Muscle of arm (tissue), 14 donors: ENCODE measurements at places on chromosomes 12 and 14.

GRCh38 chr14:90407230-90407629 is 10.4 kb downstream of the CALM1 start:
- no peak for DNase-seq

DNA sequence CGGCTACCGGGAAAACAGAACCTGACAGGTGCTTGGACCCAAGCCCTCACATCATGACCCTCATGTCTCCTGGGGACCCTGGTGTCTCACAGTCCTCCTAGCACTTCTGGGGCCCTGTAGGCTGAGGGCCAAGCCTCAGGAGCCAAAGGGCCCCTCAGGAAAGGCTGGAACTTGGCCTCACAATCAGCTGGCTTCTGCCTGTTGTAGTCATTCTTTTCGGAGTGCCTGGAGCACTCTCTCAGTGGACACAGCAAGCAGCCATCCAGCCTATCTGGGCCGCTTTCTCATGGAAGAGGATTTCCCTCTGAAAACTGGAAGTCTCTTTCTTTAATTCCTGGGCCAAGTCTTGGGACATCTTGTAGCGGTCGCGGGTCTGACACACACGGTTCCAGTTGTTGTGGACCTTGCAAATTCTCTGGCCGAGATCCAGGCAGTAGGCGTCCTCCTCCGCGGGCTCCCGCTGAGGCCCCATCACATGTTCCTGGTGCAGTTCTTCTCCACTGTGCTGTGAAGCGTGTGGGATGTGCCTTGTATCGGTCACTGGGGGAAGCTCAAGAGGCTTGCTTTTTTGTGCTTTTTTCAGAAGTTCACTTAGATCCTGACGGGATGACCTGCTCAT is 169.3 kb downstream of the EMP1 start:
- no peak for DNase-seq

GRCh38 chr14:87131879-87132278 is 861.1 kb downstream of the GALC start:
- DNase-seq, result no peak

DNA sequence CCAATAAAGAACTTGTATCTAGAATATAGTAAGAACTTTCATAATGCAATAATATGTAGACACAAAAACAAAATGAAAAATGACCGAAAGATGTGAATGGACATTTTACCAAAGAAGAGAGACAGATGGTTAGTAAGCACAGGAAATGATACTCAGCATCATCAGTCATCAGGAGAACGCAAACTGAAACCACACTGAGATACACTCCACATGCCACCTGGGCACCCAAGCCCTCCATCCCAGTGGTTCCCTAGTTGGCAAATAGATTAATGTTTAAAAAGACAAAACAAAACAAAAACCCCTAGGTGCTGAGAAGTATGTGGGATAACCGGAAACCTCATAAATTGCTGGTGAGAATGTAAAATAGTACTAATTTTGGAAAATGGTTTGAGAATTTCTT is 26.8 kb upstream of the VPS33A start:
- no peak for DNase-seq
